ENCODE measurements at places on chromosomes 16 and 17. TPM values are rescaled to one million over a fixed set of nuclear protein-coding genes. Genes with fewer than 3 reads are reported as not detected.

ABCC12 gene
- total RNA-seq: 0.03 TPM

KRT15 gene
- total RNA-seq: 2.9 TPM

RASD1 gene
- 1.3 TPM for total RNA-seq

NTN3 gene
- total RNA-seq: not detected

SOST gene
- total RNA-seq: not detected

ACSM5 gene
- total RNA-seq: not detected

STX1B gene
- 1.9 TPM for total RNA-seq

GUCY2D gene
- not detected for total RNA-seq

PRSS27 gene
- total RNA-seq: 1.1 TPM

SARM1 gene
- 4.6 TPM for total RNA-seq

SLC5A11 gene
- total RNA-seq: 0.37 TPM
